Urothelium cell line (cell line): ENCODE measurements at places on chromosomes 16 and 17.

GRCh38 chr17:80782536-80783427, 208.9 kb upstream of the CHMP6 start:
- peak; percentile 41 for DNase-seq

DNA sequence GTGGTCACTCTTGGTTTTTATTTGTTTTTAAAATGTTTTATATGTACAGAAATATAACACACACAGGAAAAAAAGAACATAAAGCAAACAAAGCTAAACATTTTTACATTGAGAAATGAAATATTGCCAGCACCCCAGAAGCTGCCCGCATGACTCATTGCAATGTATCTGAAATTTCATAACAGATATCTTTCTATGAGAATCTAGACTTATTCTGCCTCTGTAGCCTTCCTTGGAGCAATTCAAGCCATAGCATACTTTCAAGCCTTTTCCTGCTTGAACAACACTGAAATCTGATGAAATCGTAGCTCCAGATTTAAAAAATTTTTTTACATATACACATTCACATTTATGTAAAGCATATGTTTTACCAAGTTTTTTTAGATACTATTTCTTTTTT, 86.9 kb downstream of the RBBP6 start:
- no peak for DNase-seq

- DNase-seq = peak; percentile 62
Measured at GRCh38 chr16:80938004-80938878, 68.4 kb downstream of the CMC2 start.

DNA sequence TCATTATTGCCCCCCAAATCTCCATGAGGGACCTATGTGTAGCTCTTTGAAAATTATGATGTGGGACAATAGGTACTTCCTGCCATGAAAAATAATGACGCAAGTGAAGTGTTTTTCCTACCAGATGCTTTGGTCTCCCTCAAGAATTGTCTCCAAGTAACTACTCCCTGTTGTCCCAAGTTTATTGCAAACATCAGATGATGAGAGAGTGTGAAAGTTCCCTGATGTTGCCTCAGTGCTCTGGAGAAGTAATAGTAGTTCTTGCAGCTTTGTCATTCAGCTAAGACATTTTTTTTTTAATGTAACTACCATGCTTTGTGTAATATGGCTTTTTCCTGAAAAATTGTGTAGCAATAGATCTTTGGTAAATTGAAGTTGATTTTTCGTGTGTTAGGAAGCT, 20.1 kb downstream of the LPCAT2 start:
- DNase-seq = no peak

DNA sequence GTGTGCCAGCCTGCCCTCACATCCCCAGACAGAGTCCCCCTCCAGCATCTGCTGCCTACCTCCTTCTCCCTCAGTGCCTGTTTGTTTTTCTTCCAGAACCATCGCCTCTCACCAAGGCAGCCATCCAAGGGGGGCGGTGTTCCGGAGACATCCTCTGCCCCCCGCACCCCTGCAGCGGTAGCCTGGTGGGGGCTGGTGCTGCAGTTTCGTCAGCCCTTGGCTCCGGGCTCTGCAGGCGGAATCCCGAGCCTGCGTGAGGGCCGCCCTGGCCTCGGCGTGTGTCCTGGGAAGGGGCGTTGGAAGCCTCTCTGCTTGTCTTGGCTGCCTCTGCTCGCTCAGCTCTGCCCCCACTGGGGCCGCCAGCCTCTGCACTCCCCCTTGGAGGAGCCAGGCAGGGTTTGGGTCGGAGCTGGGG, 126.0 kb upstream of the CIBAR2 start:
- no peak for DNase-seq

GRCh38 chr17:42475121-42475520, 16.4 kb downstream of the ATP6V0A1 start:
- DNase-seq = no peak

DNA sequence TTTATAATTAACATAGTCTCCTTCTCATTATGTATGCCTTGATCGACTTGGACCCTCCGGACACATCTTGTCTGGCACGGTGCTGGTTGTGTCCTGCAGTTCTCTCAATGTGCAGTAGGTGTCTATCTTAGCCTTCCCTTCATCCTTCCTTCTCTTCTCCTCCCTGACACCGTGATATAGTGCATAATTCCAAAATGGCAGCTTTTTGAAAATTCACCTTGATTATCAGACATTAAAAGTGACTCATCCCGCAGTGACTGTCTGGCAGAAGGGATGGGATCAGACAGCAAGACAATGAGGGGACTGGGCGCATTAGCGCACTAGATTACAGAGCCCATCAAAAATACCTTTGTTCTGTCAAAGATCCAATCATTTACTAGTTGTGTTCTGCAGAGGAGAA, 70.0 kb upstream of the PMFBP1 start:
- DNase-seq = peak; percentile 55

DNA sequence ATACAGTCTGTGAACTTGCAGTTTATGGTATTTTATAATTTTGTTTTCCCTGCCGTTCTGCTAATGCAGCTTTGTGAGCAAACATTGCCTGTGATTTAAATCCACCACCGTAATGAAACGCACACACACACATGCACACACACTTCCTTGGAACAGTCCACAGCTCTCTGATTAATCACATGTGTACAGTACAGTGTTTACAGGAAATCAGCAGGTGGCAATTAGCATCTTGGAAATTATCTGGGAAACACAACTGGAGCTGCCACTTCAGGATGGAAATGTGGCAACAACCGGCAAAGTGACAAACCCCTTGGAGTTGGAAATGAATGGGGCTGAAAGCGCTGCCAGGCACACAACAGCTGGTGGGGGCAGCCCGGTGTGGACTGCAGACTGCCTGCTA, 12.9 kb upstream of the ZKSCAN2 start:
- no peak for DNase-seq

DNA sequence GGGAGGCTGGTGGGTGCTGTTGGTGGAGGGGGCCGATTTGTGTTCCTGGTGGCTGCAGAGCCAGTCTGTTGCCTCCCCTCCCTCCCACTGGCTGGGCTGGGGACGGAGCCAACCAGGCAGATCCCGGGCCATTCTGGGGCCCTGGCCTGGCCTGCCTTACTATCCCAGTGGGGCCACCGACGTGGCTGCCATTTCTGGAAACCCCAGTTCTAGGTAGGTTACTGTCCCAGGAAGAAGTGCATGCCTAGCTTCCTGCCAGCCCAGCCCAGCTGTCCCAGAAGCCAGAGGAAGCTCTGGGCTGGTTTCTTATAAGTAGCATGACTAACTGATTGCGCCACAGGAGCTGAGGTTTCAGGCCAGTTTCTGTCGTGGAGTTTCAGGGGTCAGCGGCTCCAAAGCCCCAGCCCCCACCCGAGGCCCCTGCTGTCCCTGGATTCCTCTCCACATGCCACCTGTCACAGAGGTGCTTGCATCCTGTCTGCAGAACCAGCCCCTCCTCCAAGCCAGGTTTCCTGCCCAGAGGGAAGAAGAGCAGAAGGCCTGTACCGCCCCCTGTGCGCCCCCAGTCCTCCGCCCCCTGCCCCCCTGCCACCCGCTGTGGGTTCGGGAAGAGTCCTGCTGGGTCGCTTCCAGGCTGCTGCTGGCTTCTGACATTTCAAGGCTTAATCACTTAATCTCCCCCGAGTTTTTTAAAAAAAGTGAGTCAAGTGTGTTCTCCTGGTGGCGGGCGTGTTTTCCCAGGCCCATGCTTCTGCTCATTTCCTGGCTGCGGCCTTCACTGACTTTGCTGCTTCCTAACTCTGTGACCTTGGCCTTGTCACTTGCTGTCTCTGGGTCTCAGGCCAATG, 13.2 kb downstream of the IL4R start:
- DNase-seq = peak; percentile 37

DNA sequence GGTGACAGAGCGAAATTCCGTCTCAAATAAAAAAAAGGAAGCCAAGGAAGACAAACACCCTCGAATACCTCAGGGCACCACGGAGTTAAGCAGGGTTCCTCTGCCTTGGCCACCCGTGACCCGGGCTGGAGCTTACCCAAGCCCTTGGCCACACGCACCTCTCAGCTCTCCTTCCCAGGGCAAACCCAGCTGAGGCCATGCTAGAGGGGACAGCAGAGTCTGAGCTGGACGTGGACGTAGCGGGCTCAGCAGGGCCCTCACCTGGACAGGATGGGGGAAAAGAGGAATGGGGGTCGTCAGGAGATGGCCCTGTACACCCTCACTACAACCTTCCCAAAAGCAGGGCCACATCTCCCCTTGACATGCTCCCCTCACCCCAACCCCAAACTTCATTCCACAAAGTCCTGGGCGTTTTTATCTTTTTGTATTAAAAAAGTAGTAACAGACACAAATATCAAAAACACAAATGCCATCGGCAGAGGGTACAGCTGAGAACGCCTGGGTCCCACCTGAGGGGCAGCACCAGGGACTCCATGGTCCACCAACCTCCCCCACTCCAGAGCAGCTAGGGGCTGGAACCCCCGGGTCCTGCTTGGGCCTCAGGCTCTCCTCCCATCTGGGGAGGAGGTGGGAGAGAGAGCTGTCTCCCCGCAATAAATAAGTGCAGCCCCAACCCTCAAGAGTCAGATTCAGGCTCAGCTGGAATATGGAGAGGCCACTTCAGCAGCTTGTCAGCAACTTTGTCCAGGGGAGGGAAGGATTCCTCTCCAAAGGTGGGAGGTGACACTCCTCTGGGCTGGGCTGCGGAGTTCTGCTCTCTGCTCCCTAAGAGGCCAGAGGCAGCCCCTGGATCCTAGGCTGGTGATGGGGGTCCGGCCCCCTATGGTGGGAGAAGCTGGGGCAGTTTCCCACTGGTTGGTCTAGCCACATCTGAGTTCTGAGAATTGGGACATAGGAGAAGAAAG, 11.9 kb downstream of the PER1 start:
- DNase-seq = no peak

GRCh38 chr17:39765175-39765574, 27.4 kb downstream of the GRB7 start:
- no peak for DNase-seq

- DNase-seq = no peak
Measured at GRCh38 chr16:25966172-25967097, 274.7 kb downstream of the HS3ST4 start.

DNA sequence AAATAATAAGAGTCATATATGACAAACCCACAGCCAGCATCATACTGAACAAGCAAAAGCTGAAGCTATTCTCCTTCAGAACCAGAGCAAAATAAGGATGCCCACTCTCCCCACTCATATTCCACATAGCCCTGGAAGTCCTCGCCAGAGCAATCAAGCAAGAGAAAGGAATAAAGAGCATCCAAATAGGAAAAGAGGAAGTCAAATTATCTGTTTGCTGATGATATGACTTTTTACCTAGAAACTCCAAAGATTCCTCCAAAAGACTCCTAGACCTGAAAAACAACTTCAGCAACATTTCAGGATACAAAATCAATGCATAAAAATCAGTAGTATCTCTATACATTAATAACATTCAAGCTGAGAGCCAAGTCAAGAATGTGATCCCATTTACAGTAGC, 217.5 kb downstream of the ABCC12 start:
- no peak for DNase-seq

GRCh38 chr16:27924411-27925118, 138.9 kb downstream of the GSG1L start:
- DNase-seq = no peak

GRCh38 chr16:14249291-14250032, 178.3 kb downstream of the MRTFB start:
- DNase-seq = peak; percentile 46
